ENCODE measurements at places on chromosomes 2 and 18.

- no peak for DNase-seq
Observed at GRCh38 chr2:189466046-189466445, 24.8 kb downstream of the WDR75 start.

DNA sequence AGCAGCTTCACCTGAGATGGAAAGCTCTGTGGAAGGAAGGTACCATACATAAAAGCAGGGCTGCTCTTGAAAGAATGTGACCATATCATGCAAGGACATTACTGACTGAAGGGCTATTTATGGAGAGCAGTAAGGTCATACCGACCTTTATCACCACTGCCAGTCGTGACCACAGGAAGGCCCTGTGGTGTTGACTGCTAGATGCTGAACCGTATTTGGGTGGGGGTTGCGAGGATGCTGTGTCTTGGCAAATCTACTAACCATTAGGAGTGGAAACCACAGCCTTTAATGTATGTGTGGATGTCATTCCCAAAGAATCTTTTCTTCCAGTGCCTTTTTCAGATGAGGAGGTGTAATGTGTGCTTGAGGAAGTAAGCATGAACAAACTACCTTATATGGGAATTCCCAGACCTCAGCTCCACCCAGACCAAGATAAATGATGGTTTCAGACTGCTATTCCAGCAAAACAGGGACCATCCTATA lies 60.8 kb downstream of the LIMS1 start:
- DNase-seq = no peak

DNA sequence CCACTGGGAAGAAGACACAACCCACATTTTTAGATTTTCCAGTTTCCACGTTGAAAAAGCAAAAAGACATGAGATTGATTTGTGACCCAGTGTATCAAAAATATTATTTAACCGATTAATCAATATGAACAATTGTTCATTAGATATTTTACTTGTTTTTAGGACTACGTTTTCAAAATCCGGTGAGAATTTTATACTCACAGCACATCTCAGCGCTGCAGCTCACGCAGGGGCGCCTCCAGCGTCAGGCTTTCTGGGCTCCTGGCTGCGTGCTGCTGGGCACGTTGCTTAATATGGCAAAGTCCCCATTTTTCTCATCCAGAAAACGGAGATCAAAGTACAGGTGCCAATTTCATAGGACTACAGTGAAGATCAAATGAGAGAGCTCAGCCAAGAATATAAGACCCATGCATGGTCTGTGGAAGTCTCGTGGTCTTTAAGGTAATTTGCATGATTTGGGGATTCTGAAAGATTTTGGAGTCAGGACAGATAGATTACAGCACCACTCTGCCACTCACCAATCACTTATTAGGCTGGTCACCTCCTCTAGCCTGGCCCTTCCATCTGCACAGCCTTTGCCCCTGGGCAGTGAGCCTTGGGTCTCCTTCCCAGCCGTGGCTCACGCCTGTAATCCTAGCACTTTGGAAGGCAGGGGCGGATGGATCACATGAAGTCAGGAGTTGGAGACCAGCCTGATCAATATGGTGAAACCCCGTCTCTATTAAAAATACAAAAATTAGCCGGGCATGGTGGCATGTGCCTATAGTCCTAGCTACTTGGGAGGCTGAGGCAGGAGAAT lies 36.2 kb downstream of the PTPN18 start:
- no peak for DNase-seq

GRCh38 chr2:221377597-221377996 lies 194.5 kb downstream of the EPHA4 start:
- no peak for DNase-seq

DNA sequence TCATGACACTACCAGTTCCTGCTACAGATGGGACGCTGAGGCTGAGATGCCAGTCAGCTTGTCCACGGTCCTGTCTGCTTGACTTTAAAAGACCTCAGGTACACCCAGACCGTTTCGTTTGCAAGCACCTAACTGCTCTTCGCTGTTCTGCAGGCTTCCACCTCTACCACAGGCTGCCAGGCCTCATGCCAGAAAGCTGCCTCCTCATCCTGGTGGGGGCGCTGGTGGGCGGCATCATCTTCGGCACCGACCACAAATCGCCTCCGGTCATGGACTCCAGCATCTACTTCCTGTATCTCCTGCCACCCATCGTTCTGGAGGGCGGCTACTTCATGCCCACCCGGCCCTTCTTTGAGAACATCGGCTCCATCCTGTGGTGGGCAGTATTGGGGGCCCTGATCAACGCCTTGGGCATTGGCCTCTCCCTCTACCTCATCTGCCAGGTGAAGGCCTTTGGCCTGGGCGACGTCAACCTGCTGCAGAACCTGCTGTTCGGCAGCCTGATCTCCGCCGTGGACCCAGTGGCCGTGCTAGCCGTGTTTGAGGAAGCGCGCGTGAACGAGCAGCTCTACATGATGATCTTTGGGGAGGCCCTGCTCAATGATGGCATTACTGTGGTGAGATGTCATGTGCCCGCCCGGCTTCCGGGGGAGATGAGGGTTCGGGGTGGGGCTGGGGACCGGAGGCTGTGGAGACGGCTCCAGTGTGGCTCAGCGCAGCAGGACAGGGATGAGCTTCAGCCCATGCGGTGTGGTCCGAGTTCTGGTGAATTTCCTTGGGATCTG lies 5.9 kb downstream of the SLC9A4 start:
- DNase-seq = no peak

GRCh38 chr2:230770804-230771203 lies 58.2 kb downstream of the CAB39 start:
- no peak for DNase-seq

GRCh38 chr2:203918264-203918663 lies 18.3 kb upstream of the ICOS start:
- DNase-seq = no peak

- peak; percentile 25 for DNase-seq
Observed at GRCh38 chr2:2646433-2647051, 315.5 kb upstream of the MYT1L start.

GRCh38 chr2:26706616-26707473 lies 14.3 kb downstream of the KCNK3 start:
- DNase-seq = no peak

DNA sequence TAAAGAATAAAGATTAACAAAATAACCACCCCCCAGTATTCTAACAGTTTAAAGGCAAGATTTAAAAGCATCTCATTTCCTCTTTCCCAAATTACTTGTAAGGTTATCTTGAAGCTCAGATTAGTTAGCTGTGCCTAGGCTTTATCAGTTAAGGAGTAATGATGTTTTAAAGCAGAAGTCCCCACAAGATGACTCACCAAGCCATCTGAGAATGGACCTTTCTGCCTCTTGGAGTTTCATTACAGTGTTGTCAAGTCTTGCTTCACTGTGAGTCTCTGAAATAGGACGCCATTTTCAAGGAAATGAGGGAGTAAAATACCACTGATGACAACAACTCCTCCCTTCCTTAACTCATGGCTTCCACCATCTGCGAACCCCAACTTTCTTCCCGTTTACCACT lies 35.9 kb downstream of the ZNF385B start:
- no peak for DNase-seq

DNA sequence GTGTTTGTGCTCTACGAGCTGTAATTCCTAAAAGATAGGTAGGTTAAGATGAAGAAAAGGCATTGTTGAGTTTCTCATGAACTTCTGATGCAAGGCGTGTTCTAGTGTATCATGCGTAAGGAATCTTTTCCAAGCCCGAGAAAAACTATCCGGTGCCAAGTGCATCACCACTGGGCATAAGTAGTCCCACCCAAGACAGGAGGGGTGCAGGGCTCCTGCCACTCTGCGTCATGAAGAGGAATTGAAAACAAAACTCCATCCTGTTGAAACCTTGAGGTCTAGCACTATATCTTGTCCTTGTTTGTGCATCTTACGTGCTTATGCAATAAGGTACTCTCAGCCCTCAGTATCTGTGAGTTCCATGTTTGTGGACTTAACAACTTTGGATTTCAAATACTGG lies 45.7 kb downstream of the RAB31 start:
- no peak for DNase-seq

GRCh38 chr2:232421189-232421785 lies 14.6 kb downstream of the ALPG start:
- no peak for DNase-seq

- DNase-seq = no peak
Observed at GRCh38 chr2:53028225-53028624, 739.4 kb upstream of the CHAC2 start.

- DNase-seq = no peak
Observed at GRCh38 chr2:43340066-43340465, 113.7 kb upstream of the ZFP36L2 start.

- DNase-seq = no peak
Observed at GRCh38 chr18:3245185-3245564, 2.4 kb upstream of the MYL12A start.

DNA sequence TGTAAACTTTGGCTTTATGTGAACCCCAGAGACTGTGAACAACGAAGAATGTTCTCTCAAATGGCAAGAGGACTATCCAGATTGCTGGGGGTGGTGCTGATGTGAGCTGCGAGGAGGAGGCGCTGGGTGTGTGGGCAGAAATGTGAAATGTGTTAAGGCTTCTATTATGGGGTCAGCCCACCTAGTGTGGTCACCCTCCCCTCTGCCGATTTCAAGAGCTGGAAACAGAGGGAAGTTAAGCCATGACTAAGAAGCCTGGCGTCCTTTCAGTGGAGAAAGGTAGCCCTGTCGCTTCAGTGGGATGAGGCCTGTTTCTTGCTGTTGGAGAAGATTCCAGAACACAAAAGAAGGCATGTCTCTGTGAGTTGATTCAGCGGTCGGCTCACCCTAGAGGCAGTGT lies 89.0 kb upstream of the KCTD1 start:
- no peak for DNase-seq

GRCh38 chr18:75496151-75496550 lies 68.6 kb upstream of the SMIM21 start:
- no peak for DNase-seq

- no peak for DNase-seq
Observed at GRCh38 chr2:29573612-29574011, 347.8 kb downstream of the ALK start.

- no peak for DNase-seq
Observed at GRCh38 chr2:150978053-150978452, 283.6 kb downstream of the RBM43 start.

- DNase-seq = no peak
Observed at GRCh38 chr18:45357686-45358470, 257.4 kb upstream of the SLC14A2 start.

DNA sequence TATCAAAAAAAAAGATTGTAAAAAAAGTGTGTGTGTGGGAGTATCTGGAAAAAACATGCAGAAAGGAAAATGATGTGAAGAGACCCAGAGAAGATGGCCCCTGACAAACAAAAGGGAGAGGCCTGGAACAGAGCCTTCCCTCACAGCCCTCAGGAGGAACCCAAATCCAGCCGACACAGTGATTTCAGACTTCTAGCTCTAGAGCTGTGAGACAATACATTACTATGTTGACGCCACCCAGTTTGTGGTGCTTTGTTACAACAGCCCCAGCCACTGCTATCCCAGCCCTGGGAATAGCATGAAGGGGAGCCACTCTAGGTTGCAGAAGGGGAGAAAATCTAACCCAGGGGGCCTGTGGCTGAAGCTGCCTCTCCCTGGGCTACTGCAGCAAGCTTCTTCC lies 59.0 kb upstream of the ZBTB7C start:
- DNase-seq = no peak

DNA sequence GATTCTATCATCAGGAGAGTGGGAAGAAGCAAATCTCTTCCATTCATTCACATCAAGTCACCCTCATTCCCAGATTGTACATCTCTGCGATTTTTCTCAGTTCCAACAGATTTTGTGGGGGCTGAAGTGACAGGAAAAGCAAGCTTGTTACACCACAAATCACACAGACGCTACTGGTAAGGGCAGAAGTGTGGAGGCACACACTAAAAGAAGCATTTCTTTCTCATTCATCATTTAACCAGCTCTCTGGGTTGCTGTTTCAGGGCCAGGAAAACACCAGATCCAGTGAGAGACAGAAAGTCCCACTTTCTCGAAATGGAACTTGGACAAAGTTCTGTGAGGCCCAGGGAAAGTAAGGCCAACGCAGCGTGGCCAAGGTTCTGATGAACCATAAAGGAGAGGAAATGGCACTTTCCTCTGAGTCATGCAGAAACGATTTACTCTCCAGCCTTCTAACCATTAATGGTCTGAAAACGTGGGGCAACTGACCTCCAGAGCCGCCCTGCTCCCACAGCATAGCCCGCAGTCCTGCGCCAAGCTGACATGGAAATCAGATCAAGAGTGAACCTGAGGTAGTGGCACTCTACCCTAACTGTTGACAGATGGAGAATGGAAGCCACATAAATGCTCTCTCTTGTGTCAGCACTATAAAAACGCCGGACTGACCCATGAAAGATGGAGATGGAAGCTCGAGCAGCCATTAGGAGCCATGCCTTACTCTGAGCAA lies 191.0 kb downstream of the C1D start:
- no peak for DNase-seq

DNA sequence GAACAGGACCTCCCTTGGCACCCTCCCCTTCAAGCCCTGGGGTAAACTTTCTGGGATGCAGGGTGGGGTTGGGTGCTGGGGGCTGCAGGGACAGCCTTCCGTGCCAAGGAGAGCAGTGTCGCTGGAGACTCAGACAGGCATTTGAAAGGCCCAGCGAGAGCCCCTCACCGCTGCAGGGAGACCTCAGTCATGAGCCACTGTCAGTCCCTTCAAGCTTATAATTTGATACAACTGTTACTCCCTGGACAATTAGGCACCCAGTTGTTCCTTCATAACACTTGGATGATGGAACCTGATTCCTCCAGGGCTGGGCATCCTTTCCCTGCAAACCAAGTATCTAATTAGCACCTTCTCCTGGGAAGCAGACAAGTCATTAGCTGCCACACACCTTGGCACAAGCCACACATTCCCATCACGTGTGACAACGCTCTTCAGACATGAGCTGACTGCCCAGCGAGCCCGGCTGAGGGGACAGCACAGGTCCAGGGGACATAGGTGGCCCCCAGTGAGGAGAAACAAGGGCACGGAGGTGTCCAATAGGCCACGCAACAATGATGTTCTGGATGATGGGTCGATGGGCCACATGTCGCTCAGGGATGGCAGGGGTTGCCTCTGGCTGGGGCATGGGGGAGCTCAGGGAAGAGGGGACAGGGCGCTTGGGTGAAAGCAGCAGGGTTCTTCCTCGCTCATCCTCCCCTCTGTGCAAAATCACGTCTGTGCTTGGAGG lies 59.6 kb downstream of the KCNF1 start:
- no peak for DNase-seq

GRCh38 chr18:44474067-44474411 lies 206.6 kb upstream of the SETBP1 start:
- DNase-seq = no peak

- DNase-seq = no peak
Observed at GRCh38 chr2:216838151-216838550, 21.7 kb downstream of the TNP1 start.

GRCh38 chr2:230176996-230177395 lies 42.8 kb downstream of the SP110 start:
- DNase-seq = no peak

GRCh38 chr18:7023581-7023980 lies 94.0 kb downstream of the LAMA1 start:
- no peak for DNase-seq

GRCh38 chr2:132547090-132547687 lies 122.8 kb downstream of the LYPD1 start:
- DNase-seq = no peak

GRCh38 chr2:42960842-42961180 lies 168.4 kb upstream of the HAAO start:
- DNase-seq = no peak

- no peak for DNase-seq
Observed at GRCh38 chr2:8365331-8365910, 316.4 kb upstream of the ID2 start.
